Stimulated activated CD8-positive, alpha-beta memory T cell treated with anti-CD3 and anti-CD28 coated beads, Interleukin-7, amount 100 ng/mL, for 1 hour (primary cell): ENCODE measurements at places on chromosomes 12 and 14.

GRCh38 chr12:45518291-45519235 is 210.9 kb upstream of the ARID2 start:
- peak; percentile 9 for DNase-seq

DNA sequence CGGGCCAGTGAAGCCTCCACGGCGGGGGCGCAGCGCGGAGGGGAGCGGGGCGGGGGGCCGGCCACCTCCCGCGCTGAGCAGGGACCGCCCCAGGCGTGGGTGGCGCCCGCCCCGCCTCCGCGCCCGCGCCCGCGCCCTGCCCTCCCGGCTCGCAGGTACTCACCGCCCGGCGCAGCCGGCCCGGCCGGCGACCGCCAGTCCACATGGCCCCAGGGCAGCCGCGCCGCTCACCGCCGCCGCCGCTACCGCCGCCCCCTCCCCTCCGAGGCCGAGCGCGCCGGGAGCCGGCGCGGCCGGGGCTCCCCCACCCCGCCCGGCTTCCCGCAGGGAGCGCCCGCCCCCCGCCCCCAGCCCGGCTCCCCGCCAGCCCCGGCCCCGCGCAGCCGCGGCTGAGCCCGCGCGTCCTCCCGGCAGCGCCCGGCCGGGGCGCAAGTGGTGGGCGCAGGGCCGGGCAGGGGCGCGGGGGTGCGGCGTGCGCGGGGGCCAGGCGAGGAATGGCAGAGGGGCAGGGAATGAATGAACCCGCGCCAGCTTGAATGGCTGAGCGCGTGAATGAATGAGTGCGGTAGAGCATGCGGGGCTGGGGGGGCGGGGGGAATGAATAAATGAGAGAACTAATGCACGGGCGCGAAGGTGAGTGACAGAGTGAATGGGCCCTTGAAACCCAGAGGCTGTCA is at the start of gene BEGAIN:
BEGAIN (minus strand) TSS at position 332 of the 677 bp plus-strand sequence; CDS start at position 205, 127 bp downstream.
- DNase-seq, result no peak

DNA sequence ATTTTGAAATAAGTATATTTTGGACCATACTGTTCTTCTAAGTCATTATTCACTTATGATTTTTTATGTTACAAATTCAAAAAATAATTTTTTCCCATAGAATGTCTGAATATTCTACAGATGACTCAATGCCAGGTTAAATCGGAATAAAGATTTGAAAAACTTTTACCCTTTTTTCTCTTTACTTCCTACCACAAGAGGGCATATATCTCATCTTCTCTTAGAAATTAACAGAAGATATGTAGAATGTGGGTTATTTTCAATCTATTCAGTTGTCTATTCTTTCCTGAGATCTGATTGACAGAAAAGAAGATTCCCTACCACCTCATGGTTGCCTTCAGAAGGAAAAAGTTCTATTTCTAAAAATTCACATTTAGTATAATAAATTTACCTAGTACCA is 53.0 kb upstream of the KITLG start:
- no peak for DNase-seq

- no peak for DNase-seq
Measured at GRCh38 chr12:50387972-50388478, 8.4 kb downstream of the FAM186A start.

- peak; percentile 6 for DNase-seq
Measured at GRCh38 chr14:70622111-70622712, 19.5 kb upstream of the TTC9 start.

DNA sequence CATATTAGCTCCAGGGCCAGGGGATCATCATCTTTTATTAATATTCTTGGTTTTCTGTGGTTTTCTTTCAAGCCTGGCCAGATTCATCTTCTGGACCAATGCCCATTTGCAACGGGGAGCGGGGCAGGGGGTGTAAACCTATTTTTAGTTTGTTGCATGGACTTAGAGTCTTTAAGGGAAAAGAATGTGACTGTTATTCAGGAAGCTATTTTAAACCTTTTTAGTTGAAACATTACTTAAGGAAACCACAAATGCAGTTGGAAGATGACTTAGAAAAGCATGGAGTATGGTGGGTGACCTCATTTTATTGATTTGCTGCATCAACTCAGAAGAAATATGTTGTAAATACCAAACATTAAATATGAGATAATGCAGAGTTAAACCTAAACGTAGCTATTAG is 368.4 kb upstream of the E2F7 start:
- DNase-seq, result no peak

- DNase-seq, result no peak
Measured at GRCh38 chr14:24443053-24443665, 583 bp upstream of the SDR39U1 start.

DNA sequence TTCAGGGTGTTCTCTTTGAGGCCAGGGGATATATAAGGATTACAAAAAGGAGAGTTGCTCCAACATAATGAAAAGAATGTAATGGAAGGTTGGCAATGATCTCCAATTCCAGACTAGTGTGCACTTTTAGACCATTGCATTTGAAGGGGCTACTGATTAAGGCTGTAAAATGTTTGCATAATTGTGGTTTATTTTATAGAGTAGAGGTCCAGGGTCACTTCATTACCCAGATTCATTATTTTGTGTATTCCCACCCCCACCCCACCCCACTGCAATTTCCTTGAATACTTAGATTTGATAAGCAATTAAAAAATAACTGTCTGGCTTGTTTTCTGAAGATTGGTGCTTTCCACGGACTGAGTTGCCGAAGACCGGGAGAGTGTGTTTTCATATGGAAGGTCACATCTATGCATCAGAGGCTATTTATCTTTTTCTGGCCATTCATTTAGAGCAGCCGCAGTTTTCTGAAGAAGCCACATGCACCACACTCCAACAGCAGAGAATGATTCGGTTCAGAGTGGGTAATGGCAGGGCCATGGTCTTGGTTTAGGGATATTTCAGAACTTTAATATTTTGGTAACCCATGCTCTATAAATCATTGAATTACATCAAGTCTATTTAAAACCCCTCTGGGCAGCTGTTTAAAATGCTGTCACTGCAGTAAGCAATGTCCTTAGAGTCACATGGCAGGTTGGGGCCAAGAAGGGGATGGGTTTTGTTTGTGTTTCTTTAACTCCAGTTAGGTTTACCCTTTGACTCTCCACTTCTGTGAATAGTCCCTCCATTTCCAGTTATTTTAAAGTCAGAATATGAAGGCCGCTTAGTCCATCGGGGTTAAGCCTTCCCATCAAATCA is 94.6 kb downstream of the TMEM30B start:
- no peak for DNase-seq

DNA sequence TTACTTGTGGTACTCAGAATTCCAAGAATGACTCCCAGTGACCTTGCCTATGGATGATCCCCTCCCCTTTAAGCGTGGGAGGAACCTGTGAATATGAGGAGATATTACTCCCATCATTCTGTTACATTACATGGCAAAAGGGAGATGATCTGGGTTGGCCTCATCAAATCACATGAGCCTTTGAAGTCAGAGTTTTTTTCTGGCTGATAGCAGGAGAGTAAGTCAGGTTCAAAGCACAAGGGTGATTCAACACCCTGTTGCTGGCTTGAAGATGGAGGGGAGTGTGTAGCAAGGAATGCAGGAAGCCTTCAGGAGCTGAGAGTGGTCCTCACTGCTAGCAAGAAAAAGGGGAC is 9.1 kb upstream of the MDM2 start:
- no peak for DNase-seq

DNA sequence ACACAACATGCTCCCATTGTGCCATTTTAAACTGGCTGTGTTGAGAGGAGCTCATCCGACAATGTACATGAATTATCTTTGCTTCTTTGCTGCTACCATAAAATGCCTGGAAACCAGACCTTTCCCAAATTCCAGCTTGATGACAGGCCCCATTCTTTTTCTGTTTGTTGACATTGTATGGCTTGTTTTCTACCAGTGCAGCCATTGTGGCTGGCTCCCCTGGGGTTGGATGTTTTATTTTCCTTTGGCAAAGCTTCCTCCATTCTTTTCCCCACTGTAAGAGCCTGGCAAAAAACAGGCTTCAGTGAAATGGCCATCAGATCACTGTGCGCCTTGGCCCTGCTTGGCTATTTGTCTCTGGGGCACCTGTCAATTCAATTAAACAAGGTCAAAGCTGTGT is 532.5 kb downstream of the VRK1 start:
- DNase-seq, result no peak

DNA sequence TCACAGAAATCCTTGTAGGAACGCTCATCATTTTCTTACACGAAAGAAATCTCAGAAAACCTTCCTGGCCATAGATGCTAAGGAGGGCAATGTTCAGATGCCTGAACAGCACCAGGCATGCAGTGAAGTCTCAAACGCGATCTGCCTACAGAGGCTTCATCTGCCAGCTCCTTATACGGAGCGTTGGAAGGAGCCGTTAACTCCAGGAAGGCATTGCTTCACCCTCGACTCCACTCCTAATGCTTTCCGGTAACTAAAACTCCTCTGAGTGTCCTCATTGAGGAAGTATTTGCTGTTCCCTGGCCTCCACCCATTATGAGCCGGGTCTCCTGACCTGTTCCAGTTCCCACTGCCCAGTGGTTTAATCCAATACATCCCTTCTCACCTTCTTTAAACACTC is 502.7 kb downstream of the BCL11B start:
- DNase-seq, result no peak

DNA sequence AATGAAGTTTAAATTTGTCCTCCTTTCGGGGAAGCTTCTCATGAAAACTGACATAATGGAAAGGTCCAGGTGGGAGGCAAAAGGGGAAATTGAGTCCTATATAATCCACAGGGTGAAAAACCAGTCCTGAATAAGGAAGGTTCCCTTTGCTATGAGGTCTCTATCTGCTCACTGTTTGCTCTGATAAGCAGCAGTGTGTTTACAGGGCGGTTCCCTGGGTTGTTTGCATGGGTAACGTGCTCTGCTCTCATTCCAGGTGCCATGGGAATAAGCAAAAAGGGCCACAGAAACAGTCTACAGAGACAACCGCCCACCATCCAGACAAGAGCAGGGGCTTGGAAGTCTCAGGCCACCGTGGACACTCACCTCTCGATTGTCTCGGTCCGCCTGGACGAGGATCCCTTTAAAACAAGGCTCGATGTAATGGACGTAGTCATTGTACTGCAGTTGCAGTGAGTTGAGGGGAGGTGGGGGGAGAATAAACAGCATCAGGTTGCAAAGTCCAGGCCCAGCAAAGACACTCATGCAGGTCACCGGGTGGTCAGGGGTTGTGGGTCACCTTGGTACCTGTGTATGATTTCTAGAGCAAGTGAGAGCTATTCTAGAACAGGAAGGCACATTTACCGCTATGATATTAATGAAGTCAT is 32.7 kb downstream of the CACNA2D4 start:
- DNase-seq, result no peak

GRCh38 chr12:105954951-105955931 is 183.5 kb downstream of the NUAK1 start:
- no peak for DNase-seq

- no peak for DNase-seq
Measured at GRCh38 chr12:106586803-106587684, 4.2 kb downstream of the RFX4 start.

DNA sequence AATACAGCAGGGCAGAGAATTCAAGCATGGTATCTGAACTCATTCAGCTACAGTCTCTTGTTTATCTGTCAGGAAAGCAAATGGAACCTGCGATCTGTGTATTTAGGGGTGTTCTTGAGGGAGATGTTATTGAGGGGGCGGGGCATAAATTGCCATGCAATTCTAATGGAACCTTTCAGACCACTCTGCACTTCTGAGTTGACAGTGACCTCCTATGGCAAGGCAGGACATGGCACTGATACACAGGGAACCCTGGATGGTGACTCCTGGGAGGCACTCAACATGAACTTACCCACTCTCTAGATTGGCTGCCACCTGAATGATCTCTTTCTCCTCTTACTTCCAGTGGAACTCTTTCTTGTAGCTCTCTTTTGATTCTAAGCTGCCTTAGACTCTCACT is 787.3 kb downstream of the VRK1 start:
- no peak for DNase-seq

DNA sequence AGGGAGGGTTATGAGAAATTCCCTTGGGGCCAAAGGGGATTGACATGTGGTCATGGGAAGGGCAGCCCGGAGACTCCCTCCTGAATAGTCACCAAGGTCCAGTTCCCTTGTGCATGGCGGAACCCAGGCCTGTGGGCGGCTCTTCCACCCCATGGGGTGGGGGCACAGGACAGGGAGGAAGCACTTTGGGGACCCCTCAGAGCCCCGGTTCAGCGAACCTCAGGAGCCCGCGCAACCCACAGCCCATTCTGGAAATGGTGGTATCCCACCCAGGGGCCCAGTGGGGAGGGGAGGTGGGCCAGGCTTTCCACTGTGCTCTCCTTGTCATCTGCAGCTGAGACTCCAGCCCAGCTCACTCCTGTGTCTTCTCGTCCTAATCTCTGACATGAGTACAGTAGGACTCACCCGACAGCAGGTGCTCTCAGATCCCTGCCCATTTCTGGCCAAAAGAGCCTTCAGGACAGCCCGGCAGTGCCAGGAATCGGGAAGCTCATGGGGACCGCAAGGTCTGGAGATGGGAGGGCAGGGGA is 255.2 kb upstream of the SFSWAP start:
- DNase-seq, result no peak

- DNase-seq, result no peak
Measured at GRCh38 chr12:121190523-121191031, 19.4 kb upstream of the P2RX4 start.

GRCh38 chr12:4607056-4607455 is 41.8 kb downstream of the AKAP3 start:
- no peak for DNase-seq

DNA sequence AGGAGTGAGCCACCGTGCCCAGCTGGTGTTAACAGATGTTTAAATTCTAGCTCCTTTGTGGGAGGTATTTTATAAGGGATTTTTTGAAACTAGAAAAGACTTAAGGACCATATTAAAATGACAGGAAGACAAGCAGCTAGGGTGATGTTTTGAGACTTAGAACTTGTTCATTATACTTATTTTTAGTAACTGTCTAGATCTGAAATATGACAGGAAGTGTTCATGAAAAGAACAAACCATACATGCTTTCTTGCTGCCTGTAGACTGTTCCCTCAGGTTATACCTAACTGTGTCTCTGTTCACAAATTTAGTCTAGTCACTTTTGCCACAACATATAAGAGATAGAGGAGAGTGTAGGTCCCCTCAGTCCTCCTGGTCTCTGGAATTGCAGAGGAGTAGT is 36.9 kb upstream of the KCNH3 start:
- DNase-seq, result no peak
